Ascending aorta (tissue), 2 donors: ENCODE measurements at places on chromosomes 4 and X.

DNA sequence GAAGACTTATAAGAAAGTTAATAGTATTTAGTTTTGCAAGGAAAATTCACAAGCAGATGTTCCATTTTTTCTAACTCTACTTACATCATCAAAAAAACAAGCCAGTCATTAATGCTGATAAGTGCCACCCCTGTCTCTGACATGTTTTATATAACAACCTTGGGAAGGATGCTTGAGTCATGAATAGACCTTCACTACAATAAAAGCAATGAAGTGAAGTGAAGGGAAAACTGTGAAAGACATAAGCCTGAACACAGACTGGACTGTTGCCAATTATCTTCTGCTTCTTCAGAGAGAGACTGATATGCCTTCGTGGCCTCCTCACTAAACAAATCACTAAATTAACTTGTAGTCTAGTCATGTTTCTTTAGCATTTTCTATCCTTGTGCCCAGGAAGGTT, 353.2 kb downstream of the PDHA2 start:
- H3K27me3 ChIP-seq = no peaks in the 10 kb centered on the region
- no peaks in the 10 kb centered on the region for H3K36me3 ChIP-seq
- no peaks in the 10 kb centered on the region for H3K4me1 ChIP-seq
- H3K27ac ChIP-seq = no peak overlapping the region
- no peak overlapping the region for H3K4me3 ChIP-seq
- DNase-seq = no peak

- H3K27me3 ChIP-seq = no peaks in the 10 kb centered on the region
- no peak for DNase-seq
- H3K4me1 ChIP-seq = no peaks in the 10 kb centered on the region
- H3K4me3 ChIP-seq = no peak overlapping the region
- H3K27ac ChIP-seq = no peak overlapping the region
These were observed 87.1 kb upstream of the PUDP start for GRCh38 chrX:7235071-7235470.

- no peak overlapping the region for H3K27ac ChIP-seq
- no peak overlapping the region for H3K4me3 ChIP-seq
- no peaks in the 10 kb centered on the region for H3K4me1 ChIP-seq
These were observed 158.8 kb downstream of the TECRL start for GRCh38 chr4:64250488-64250887.

GRCh38 chr4:38654273-38654672, 9.7 kb upstream of the KLF3 start:
- H3K36me3 ChIP-seq = no peaks in the 10 kb centered on the region
- no peak overlapping the region for H3K27ac ChIP-seq
- no peak for DNase-seq
- H3K4me3 ChIP-seq = no peak overlapping the region

DNA sequence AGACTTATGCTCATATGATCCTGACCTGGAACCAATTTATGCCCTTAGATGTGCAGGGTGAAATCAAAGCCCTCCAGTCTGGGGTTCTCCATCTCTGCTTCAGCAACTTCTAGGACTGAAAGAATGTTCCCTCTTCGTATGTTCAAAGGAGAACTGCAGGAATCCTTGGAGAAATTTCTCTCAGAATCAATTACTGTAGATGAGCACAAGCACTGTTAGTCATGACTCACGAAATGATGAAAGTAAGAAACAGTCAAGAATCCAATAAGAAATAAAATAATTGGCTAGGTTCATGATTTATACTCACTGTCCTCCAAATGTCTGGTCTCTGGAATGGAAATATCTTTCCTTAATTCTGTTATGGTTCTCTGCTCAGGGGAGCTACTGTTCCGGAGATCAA, 348.2 kb downstream of the PDGFC start:
- H3K36me3 ChIP-seq = no peaks in the 10 kb centered on the region
- H3K27ac ChIP-seq = no peak overlapping the region

DNA sequence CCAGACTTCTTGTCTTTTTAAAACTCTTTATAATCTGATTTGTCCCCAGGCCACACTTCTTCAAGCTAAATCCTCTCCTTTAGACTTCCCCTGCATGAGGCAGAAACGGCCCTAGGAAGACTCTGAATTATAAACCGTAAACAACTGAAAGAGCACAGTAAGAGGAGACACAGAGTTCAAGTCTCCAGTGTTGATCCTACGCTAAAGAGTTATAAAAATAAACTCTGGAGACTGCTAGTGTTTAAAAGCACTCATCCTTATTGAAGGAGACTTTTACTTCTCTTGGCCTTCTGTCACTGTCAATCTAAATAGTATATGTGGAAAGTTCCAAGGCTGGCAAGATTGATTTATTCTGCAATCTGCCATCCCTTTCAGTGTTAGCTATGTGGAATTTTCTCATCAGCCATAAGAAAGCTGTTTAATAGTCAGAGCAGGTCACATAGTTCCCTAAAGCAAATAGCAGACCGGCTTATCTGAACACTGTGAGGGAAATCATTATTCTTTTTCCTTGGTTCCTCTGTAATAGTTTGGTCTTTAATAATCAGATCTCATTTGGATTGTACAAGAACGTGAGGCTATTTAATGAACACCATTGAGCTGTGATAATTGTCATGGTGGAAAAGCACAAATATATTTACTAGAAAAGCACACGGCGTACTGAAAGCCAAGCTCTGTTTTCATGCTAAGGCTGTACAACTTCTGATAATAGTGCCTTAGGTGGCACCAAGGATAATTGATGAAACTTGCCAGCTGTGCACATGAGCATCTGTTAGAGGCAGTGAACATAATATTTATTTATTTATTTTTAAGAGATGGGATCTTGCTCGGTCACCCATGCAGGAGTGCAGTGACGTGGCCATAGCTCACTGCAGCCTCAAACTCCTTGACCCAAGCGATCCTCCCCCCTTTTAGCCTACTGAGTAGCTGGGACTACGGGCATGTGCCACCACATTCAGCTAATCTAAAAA, 157.7 kb downstream of the CEP135 start:
- H3K4me1 ChIP-seq = no peaks in the 10 kb centered on the region
- H3K4me3 ChIP-seq = no peak overlapping the region
- no peaks in the 10 kb centered on the region for H3K27me3 ChIP-seq
- H3K27ac ChIP-seq = no peak overlapping the region
- no peak for DNase-seq

DNA sequence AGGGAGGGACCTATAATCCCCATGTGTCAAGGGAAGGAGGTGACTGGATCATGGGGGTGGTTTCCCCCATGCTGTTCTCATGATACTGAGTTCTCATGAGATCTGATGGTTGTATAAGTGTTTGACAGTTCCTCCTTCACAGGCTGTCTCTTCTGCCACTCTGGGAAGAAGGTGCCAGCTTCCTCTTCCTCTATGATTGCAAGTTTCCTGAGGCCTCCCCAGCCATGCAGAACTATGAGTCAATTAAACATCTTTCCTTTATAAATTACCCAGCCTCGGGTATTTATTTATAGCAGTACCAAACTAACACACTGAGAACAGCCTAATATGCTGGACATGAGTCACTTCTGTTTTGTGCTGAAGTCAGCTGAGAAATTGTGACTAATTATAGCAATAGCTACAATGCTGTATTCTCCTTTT, 656.9 kb upstream of the CPEB2 start:
- no peak overlapping the region for H3K27ac ChIP-seq
- no peaks in the 10 kb centered on the region for H3K27me3 ChIP-seq
- no peak overlapping the region for H3K4me3 ChIP-seq
- no peaks in the 10 kb centered on the region for H3K4me1 ChIP-seq

DNA sequence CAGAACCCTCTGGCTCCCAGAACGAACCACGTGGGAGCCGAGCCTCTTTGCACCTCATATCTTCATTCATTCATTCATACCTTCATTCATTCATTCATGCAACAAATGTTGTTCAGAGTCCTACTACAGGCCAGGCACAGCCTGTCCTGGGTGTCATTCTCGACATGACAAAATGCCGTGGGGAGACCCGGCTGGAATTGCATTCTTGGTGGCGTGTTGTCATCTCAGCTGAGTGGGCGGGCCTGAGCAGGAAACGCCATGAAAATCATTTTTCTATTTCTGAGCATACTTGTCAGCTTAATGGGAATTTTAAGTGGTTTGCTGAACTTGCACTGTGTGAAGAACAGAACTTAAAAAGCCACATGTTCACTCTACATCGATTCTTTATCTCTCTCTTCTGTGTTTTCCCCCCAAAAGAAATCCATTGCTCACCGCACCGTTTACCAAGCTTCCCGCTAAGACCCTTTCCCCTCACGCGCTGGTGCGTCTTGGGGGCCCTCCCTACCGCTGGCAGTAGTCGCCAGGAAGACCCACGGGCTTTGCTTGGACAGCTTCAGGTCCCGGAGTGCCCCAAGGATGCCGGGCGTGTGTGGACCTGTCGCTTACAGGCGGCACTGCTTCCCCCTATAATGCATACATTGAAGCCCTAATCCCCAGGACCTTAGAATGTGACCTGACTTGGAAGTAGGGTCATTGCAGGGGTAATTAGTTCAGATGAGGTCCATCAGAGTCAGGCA, 41.6 kb upstream of the HMX1 start:
- no peak overlapping the region for H3K27ac ChIP-seq
- H3K4me1 ChIP-seq = no peaks in the 10 kb centered on the region
- H3K36me3 ChIP-seq = no peaks in the 10 kb centered on the region
- H3K4me3 ChIP-seq = no peak overlapping the region

- H3K4me1 ChIP-seq = peaks cover 18% of the 10 kb centered on the region
- no peak overlapping the region for H3K27ac ChIP-seq
- H3K27me3 ChIP-seq = no peaks in the 10 kb centered on the region
These were observed 47.5 kb downstream of the RAPGEF2 start for GRCh38 chr4:159150396-159150795.

- no peaks in the 10 kb centered on the region for H3K4me1 ChIP-seq
- no peaks in the 10 kb centered on the region for H3K27me3 ChIP-seq
- no peak overlapping the region for H3K27ac ChIP-seq
- peak overlapping the region; percentile 43 for H3K4me3 ChIP-seq
- no peak for DNase-seq
These were observed 43.9 kb upstream of the BBS12 start for GRCh38 chr4:122688529-122689140.

GRCh38 chr4:88060431-88060830, 53.0 kb downstream of the PKD2 start:
- peaks cover 75% of the 10 kb centered on the region for H3K36me3 ChIP-seq
- no peaks in the 10 kb centered on the region for H3K4me1 ChIP-seq
- no peak overlapping the region for H3K27ac ChIP-seq
- no peak for DNase-seq
- no peak overlapping the region for H3K4me3 ChIP-seq

GRCh38 chr4:71163317-71163716, 169.9 kb downstream of the DCK start:
- no peak overlapping the region for H3K27ac ChIP-seq
- H3K27me3 ChIP-seq = no peaks in the 10 kb centered on the region
- no peaks in the 10 kb centered on the region for H3K36me3 ChIP-seq
- no peak overlapping the region for H3K4me3 ChIP-seq
- no peak for DNase-seq
- H3K4me1 ChIP-seq = no peaks in the 10 kb centered on the region

GRCh38 chr4:69782651-69783310, 22.4 kb upstream of the SULT1B1 start:
- H3K27me3 ChIP-seq = no peaks in the 10 kb centered on the region
- no peaks in the 10 kb centered on the region for H3K4me1 ChIP-seq
- H3K27ac ChIP-seq = no peak overlapping the region

DNA sequence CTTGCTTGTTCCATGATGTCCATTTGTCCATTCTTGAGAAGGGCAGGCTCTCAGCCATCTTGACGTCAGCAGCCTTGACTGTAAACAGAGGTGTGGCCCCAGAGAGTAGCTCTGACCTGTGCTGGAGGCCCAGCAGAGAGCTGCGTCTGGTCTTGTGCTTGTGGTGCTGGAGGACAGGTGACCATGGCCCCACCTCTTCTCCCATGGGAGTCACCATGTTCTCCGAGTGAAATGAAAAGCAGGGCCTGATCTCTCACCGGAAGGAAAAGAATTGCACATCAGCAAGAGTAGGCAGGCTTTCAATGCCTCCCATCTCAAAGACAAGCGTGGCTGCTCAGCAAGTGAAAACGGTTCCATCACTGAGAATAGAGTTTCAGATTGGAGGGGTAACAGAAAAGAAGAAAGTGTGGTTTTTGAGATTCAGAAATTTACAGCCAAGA, 11.5 kb downstream of the PARM1 start:
- H3K27me3 ChIP-seq = no peaks in the 10 kb centered on the region
- H3K4me3 ChIP-seq = no peak overlapping the region
- H3K27ac ChIP-seq = no peak overlapping the region
- DNase-seq = no peak

DNA sequence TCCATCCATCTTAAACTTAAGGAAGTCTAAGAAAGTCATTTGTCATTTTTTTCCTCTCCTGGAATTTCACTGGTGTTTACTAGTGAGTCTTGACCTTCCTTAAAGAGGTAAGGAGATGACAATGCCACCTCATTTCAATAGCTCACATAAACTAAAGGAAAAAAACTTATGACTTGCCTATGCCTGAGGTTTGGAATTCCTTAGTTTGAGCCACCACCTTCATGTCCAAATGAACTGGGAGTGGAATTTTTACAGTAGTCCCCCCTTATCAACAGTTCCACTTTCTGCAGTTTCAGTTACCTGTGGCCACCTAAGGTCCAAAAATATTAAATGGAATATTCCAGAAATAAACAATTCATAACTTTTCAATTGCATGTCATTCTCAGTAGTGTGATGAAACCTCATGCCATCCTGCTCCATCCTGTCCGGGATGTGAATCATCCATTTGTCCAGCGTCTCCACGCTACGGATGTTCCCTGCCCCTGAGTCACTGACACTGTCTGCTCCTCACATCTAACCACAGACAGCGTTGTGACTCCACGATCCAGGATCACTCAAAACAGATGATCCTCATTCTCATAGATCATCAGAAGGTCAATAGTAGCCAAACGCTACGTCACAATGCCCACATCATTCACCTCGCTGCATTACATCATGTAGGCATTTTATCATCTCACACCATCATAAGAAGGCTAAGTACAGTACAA, 177.4 kb downstream of the SH3KBP1 start:
- H3K36me3 ChIP-seq = no peaks in the 10 kb centered on the region
- H3K27ac ChIP-seq = no peak overlapping the region
- no peak for DNase-seq
- no peaks in the 10 kb centered on the region for H3K4me1 ChIP-seq
- H3K4me3 ChIP-seq = no peak overlapping the region
- H3K27me3 ChIP-seq = no peaks in the 10 kb centered on the region

- H3K36me3 ChIP-seq = no peaks in the 10 kb centered on the region
- no peak overlapping the region for H3K27ac ChIP-seq
- DNase-seq = no peak
- H3K4me1 ChIP-seq = peaks cover 24% of the 10 kb centered on the region
- no peaks in the 10 kb centered on the region for H3K27me3 ChIP-seq
These were observed 11.0 kb downstream of the BCOR start for GRCh38 chrX:40086569-40087335.

GRCh38 chr4:155342142-155342541, 34.6 kb downstream of the MAP9 start:
- H3K4me3 ChIP-seq = no peak overlapping the region
- peaks cover 17% of the 10 kb centered on the region for H3K36me3 ChIP-seq
- H3K27me3 ChIP-seq = no peaks in the 10 kb centered on the region
- no peak overlapping the region for H3K27ac ChIP-seq
- no peaks in the 10 kb centered on the region for H3K4me1 ChIP-seq
